Brain microvascular endothelial cell (primary cell): ENCODE measurements at places on chromosomes 6 and 20.

- peak; percentile 47 for DNase-seq
These were observed 70.2 kb downstream of the CEP57L1 start for GRCh38 chr6:109165392-109165974.

DNA sequence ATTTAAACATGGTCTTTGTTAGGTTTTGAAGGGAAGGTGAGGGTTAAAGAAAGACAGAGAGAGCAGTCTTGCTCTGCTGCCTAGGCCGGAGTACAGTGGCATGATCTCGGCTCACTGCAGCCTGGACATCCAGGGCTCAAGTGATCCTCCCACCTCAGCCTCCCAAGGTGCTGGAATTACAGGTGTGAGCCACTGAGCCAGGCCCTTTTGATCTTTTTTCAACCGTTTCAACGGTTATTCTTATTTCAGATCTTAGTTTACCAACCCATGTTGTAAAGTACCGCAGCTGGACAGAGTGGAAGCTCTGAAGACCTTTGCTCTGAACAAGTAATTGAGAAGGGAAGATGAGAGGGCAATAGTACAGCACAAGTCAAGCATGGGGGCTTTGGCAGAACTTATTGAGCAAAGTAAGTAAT lies 1.2 kb upstream of the SRPK1 start:
- no peak for DNase-seq

DNA sequence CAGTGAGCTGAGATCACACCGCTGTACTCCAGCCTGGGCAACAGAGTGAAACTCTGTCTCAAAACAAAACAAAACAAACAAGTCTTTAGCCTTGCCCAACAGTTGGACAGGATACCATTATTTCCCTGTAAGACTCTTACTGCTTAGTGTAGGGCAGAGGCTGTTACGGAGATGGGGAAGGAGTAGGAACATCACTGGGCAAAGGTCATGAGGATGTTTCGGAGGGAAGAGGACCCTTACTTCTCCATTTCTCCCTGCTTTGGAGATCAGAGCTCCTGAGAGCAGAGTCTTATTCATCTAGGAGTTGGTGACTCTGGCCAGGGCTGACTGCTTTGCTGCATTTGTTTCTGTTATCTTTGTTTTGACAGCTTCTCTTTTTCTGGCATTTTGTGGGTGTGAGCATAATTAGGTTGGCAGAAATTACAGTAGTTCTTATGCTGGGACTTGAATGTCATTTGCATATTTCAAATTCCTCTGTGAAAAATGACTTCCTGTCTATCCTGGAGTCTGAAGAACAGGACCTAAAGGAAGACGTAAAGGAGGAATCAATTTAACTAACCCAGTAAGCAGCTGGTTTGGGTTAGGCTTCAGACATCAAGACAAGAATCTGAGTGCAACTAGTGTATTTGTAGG lies 89.0 kb downstream of the CDS2 start:
- DNase-seq: no peak

- no peak for DNase-seq
These were observed 1078.2 kb downstream of the EPHA7 start for GRCh38 chr6:92341201-92341600.

GRCh38 chr20:37901654-37902503 lies 1.0 kb upstream of the VSTM2L start:
- DNase-seq: peak; percentile 72

- no peak for DNase-seq
These were observed 398.0 kb downstream of the CDKAL1 start for GRCh38 chr6:20932284-20932683.

DNA sequence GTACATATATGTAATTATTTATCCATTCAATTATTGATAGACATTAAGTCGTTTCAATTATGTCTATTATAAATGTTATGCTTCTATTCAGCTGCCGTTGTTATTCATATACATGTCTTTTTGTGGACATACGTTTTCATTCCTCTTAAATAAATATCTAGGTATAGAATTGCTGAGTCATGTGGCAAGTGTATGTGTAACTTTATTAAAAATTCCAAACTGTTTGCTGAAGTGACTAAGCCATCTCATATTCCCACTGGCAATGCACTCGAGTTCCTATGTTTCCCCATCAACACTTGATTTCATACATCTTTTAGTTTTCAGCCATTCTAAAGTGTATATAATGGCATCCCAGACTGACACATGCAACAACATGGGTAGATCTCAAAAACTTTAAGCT lies 739.7 kb upstream of the POU3F2 start:
- DNase-seq: no peak

DNA sequence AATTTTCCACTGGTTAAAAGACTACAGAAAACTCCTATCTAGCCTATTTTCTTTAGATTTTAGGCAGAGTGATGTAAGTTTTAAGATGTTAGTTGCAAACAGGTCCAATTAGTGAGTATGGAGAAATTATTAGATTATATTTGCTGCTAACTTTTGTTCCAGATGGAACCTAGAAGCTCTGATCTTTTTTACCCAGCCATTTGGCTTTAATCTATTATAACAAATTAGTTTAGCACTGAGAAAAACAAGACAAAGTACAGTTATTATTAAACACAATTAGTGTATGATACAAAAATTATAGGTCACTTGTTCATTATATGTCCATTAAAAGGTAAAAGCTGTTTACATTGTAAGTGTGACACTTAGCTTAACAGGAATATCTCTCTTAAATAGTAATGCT lies 2.5 kb downstream of the FAM162B start:
- DNase-seq: no peak

GRCh38 chr6:157763129-157763903 lies 59.7 kb upstream of the SNX9 start:
- peak; percentile 72 for DNase-seq

- DNase-seq: no peak
These were observed 450.0 kb downstream of the FRK start for GRCh38 chr6:115610696-115611095.

DNA sequence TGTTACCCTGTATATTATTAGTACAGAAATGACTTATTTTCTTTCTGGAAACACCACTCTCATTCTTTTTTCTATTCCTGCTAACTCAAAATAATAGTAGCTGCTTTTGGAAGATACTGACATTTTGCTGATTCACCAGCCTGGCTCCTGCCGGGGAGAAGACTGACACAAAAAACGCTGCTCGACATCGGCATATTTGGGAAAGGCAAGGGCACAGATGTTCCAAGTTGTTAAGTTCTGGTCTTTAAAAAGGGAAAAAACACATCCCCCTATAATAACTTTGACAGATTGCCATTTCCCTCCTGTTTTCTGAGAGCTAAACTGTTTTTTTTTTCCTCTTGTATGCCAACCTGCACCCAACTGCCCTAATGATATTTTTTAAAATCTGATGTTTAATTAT lies 55.4 kb downstream of the CTNNBL1 start:
- no peak for DNase-seq

DNA sequence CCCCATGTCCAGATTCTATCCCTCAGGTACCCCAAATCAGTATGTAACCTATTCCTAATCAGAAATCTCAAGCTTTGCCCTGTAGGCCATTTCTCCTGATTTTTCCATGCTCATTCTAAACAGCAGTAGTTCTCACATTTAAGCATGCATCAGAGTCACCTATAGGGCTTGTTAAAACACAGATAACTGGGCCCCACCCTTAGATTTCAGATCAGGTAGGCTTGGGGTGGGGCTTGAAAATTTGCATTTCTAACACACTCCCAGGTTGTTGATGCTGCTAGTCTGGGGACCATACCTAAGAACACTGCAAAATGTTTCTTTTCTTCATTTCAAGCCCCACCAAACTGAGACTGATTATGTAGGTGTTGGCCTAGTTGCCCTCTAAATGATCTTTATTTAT lies 621.2 kb upstream of the FLRT3 start:
- DNase-seq: no peak

GRCh38 chr20:20317195-20317594 lies 50.7 kb upstream of the INSM1 start:
- no peak for DNase-seq

DNA sequence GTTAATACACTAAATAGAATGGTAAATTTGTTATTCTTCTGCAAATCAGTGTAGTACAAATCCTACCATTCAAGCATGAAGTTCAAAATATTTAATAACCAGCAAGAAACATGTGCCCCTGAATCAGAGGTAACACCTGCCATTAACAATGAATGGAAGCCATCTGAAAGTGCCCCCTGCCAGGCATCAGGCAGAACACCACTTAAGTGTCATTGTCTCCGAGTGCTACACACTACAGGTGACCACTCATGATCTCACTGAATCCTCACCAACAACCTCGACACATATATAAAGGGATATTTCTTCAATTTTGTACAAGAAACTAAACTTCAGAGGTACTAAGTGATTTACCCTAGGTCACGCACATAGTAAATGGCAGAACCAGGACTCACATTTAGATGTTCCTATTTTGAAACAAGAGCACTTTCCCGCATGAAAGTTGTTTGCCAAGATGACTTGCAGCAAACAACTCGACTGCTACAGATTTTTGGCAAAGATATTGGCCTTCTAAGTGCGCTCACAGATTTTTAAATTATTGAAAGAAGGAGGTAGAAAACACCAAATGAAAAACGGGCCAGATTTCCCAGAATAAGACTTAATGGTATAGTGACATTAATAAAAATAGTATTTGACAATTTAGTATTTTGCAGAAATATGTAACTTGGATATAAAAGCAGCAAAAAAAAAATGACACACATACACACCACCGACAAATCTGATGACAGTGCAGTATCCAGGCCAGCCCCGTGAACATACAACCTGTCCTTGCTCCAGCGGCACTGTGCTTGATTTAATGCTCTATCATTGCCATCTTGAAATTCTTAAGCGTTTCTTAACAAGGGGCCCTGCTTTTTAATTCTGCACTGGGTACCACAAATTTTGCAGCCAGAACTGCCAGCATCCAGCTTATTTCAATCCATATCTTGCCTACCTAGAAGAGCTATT lies 274.5 kb downstream of the ALDH8A1 start:
- no peak for DNase-seq

DNA sequence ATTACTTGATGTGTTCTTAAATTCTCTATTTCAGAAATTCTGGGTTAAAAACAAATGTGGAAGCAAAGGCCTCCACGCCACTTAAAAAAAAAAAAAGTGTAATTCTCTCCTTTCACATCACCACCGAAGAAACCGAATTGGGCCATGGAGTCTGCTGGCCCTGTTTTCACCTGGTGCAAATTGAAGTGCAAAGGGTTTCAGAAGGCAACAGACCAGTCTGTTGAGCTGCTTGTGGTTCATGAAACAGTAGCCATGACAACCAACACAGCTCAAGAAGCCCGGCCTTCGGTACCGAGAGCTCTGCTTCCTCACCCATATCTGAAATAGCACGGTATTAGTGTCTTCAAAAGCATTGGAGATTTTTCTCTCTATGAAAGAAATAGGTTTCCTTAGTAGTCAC lies 63.1 kb downstream of the GMPR start:
- no peak for DNase-seq

DNA sequence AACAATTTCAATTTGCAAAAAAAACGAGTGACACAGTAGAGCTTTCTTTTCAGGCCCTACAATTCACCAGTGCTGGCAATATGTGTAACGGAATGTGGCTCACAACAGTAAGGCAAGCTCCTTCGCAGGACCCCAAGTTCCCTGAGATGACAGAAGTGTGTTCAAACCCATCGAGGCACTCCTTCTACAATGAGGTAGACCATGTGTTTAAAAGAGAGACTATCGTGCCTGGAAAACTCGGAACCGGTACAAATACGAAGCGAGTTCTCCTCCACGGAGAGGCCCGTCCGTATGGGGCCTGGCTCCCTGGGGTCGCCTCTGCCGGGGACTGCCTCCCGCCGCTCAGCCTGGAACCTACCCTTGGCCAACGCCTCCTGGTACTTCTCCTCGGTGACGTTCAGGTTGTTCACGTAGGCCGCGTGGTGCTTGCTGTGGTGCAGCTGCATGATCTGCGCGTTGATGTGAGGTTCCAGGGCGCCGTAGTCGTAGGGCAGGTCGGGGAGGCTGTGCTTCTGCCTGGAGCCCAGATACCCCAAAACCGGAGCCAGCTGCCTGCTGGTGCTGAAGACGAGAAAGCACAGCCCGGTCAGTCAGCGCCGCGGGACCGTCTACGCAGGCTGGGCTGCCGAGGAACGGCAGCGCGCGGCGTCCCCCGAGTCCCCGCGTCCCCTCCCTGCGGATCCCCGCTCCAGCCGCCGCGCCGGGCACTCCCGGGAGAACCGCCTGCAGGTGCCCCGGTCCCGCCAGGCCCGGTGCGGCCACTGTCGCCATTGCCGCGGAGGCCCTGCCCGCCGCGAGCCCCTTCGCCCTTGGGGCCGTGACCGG lies 526 bp downstream of the SOD2 start:
- DNase-seq: peak; percentile 45

DNA sequence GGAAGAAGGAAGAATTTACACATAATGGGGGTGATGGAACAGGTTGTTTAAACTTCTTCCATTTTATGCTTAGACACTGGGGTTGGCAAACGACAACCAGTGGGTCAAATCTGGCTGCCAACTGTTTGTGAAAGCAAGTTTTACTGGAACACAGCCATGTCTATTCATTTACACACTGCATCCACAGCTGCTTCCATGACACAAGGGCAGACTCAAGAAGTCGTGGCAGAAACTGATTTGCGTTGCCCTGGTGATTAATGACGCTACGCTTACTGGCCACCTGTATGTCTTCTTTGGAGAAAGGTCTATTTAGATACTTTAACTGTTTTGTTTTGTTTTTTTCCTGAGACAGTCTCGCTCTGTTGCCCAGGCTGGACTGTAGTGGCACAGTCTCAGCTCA lies 19.0 kb downstream of the CTCFL start:
- no peak for DNase-seq

DNA sequence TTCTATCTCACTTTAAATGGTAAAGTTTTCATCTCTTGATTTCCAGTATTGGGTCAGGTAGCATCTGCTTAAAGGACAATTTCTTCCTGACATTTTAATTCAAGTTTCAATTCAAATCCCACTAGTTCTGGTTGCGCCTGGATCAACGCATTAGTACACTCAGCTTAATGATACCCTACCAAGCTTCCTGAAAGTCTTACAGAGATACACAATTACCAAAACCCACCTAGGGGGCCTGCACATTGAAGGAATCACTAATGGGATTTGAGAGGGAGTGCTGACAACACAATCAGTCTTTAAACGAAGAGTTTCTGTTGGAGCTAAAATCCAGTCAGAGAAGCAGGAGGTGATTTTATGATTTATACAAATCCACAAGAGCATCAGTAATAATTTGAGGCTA lies 293.0 kb downstream of the PHF3 start:
- no peak for DNase-seq

- DNase-seq: no peak
These were observed 30.7 kb downstream of the ADGRG6 start for GRCh38 chr6:142332393-142333098.

DNA sequence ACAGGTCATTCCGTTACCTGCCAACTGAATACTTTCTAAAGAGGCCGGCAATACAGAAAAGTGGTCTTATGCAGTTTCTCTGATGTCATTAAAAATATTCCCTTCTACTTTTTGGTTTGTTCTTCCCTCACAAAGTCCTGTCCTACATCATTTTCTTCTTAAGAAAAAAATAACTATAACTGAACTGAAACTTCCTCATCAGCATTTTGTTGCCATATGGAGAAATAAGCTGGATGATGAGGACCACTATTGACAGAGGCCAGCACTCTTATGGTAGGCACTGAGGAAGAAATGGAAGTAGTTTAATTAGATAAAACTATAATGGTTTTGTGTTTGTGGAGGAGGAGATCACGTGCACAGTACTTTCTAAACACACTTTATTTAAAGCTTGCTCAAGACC lies 274.9 kb downstream of the PHACTR1 start:
- DNase-seq: no peak

- DNase-seq: no peak
These were observed 20.0 kb downstream of the GINM1 start for GRCh38 chr6:149586149-149586548.

- DNase-seq: peak; percentile 4
These were observed 559 bp downstream of the APMAP start for GRCh38 chr20:24991897-24992486.

- DNase-seq: peak; percentile 79
These were observed 190.4 kb downstream of the OGFRL1 start for GRCh38 chr6:71478834-71479541.
